ENCODE measurements at places on chromosomes 1 and 21. TPM values are rescaled to one million over a fixed set of nuclear protein-coding genes. Genes with fewer than 3 reads are reported as not detected.

DNA sequence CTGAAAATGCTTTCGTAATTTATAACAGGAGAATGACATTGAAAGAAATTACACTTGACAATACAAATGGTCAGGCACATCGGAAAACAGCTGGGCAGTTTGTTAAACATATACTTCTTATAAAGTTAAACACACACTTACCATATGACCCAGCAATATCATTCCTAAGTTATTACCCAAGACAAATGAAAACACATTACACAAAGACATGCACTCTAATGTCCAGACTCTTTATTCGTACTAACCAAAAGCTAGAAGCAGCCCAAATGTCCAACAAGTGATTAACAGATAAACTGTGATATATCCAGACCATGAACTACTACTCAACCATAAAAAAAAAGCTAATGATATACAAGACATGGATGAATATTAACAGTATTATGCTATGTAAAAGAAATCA, 8.5 kb downstream of the AKT3 start:
- DNase-seq = no peak

GRCh38 chr1:16927711-16928485, 6.2 kb downstream of the CROCC start:
- no peak for DNase-seq

DNA sequence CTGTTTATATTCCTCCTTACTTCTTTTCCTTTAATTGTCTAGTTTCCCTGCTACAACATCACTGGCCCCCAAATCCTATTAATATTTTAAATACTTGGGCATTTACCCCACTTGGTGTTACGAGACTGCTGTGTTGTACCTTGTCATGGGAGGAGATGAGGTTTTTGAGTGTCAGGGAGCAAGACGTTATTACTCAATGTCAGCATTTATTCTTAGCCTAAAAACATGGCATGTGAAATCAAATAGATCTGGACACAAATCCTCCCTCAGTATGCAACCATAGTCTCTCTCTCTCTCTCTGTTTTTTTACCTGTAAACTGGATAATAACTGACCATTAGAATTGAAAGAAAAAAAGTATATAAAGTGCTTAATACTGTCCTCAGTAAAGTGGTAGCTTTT, 4.6 kb downstream of the LRRC8B start:
- DNase-seq = no peak

The HSD3B2 gene
- 0.63 TPM for total RNA-seq

DNA sequence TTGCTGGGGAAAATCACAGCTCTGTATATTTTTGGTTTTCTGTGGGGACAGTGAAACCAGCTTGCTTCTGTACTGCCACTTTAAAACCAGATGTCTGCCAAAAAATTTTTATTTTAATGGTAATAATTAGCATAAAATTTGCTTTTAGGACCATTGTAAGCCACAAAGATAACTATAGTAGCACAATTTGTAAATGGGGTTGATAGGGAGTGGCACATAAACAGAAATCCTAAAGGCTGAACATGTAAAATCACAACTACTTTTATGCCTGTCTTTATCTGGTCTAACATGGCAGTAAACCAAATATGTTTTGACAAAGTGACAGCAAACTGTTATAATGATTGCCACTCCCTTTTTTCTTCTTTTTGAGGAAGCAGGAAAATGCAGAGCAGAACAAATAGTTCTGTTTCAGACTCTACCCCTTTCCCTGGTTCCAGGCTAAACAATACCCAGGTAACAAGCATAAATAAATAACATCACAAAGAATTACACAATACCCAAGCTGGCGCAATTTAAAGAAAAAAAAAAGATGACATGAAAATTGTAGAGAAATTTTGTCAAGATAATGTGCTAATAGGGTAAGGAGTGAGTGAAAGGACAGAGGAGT, 24.0 kb upstream of the CCDC181 start:
- no peak for DNase-seq

DNA sequence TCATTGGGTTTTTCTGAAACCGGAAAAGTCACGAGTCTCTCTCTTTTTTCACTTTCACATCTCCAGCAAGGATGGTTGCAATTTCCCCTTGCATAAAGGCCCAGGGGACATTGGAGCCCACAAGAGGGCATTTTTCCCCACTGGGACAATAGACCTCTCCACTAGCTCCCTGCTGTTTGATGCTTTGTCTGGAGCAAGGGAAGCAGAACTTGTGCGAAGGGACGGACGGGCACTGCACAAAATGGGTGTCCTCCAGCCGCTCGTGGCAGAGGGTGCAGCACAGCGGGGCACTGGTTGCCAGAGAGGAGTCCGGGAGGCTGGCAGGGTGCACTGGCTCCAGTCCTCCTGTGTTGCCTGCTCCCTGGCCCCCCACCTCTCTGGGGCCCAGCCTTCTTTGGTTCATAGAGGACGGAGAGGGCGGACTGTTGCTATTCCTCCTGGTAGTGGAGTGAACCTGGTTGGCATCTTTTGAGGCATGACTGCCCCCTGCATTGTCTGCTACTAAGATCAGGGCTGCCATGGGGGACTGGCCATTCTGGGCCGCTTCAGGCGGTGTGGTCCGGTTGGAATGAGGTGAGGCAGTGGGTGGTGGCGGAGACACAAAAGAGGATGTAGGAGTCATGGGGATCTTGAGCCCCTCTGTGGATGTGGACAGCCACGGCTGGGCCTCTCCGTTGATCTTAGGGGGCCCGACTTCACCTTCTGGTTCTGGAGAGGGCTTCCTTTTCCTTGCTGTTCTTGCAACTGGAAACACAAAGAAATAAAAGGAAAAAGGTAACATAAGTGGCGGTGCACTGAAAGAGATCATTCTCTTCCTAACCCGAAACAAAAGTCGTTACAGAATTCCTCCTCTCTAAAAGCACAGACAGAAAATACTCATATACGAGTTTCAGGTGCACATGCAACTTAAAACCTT, 2.6 kb downstream of the IRF2BP2 start:
- no peak for DNase-seq

The PCP4L1 gene
- total RNA-seq = 0.63 TPM

The CASQ2 gene
- total RNA-seq = 2.1 TPM

- DNase-seq = no peak
Measured at GRCh38 chr1:198175423-198176170, 18.8 kb downstream of the NEK7 start.

DNA sequence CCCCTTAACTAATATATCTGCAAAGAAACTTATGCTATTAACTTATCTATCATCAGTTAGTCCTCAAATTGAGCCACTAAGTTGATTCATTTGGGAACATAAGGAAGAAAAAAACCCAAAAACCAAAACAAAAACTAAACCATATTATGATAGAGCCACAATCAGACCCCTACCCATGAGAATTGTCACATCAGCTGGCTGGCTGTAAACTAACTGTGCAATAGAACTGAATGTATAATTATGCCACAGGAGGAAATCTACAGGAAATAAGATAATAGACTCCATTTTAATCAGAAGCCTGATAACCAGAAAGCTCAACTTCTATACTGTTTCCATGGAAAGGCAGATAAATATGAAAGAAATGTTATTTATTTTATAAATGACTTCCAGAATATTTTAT, 110.0 kb downstream of the RGL1 start:
- DNase-seq = no peak

DNA sequence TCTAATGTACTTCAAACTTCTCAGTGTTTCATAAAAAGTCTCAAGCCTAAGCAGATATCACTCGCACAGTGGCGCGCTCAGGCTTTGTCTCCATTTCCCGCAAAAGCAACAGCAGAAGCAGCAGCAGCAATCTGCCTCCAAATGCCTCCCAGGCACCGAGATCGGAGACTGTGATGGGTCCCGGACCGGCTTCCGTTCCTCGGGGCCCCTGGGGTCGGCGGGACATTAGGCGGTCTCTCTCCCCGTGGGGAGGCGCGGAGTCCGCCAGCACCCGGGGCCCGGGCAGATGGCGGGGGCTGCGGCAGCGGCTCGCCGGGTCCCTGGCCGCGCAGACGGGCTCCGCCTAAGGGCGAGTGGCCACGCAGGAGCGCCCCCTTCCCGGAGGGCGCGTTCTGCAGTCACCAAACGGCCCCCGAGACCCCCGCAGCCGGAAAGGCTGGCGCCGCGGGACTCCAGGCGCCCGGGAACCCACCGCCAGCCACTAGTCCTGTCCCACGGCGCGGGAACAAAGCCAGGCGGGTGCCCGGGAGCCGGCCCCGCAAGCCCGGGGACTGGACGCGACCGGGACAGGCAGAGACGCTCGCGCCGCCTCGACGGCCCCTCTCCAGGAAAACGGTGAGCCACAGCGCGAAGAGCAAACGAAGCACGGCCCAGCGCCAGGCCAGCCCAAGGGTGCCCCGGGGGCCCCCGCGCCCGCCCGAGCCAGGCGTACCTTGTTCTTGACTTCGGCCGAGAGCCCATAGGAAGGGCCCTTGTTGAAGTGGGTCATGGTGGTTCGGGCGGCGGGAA, 590 bp downstream of the CNN3 start:
- DNase-seq = no peak

DNA sequence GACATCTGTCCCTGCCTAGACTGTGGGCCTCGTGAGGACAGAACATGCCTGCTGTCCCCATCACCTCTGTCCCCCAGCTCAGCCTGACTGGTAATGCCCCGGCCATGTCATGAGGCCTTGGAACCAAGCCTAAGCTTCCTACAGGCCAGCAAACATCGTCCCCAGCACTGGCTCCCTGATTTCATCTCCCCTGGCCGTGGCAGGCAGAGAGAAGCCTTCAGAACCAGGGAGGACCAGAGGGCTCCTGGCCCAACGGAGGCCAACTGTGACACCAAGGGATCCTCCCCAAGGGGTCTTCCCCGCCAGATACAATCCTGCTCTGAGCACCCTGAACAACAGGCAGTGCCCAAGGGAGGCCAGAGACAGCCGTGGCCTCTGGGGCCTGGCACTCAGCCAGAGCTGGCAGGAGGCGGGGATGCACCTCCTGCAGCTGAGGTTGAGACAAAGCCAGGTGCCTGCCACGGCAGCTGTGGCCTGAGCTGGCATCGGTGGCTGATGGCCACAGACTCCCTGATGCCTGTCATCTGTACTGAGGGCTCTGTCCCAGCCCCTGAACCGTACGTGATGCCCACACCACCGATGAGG, 9.9 kb upstream of the NPHP4 start:
- DNase-seq = no peak

DNA sequence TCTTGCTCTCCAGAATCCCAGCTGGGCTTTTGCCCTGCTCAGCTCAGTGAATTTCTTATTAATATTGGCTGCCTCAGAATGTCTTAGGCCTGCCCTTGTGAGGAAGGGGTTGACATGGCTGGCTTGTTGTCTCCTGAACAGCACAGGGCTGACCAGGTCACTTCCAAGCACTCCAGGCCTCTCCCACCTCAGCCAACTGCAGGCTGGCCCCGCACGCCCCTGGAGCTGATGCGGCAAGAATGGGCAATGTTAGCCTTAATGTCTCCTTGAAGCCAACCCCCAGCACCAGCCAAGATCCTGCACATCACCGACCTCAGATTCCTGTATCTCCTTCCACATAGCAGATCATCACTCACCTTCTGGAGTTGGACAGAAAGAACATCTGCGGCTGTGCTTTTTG, 598.6 kb downstream of the AJAP1 start:
- no peak for DNase-seq

DNA sequence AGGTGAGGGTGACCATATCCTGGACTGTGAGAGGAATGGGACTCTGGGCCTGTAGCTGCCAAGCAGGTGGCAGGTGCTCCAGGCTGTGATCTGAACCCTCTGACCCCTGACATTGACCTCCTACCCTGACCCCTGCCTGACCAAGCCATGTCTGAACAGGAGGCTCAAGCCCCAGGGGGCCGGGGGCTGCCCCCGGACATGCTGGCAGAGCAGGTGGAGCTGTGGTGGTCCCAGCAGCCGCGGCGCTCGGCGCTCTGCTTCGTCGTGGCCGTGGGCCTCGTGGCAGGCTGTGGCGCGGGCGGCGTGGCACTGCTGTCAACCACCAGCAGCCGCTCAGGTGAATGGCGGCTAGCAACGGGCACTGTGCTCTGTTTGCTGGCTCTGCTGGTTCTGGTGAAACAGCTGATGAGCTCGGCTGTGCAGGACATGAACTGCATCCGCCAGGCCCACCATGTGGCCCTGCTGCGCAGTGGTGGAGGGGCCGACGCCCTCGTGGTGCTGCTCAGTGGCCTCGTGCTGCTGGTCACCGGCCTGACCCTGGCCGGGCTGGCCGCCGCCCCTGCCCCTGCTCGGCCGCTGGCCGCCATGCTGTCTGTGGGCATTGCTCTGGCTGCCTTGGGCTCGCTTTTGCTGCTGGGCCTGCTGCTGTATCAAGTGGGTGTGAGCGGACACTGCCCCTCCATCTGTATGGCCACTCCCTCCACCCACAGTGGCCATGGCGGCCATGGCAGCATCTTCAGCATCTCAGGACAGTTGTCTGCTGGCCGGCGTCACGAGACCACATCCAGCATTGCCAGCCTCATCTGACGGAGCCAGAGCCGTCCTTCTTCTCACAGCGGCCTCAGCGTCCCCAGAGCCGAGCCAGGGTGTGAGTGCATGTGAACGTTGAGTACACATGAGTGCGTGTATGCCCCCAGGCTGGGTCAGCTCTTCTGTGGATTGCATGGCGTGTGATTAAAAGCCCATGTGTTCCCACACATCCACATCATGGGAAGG, 3.1 kb downstream of the TMEM125 start:
- no peak for DNase-seq

The UBE4B gene
- 48.4 TPM for total RNA-seq

GRCh38 chr1:55592122-55592521, 377.0 kb upstream of the USP24 start:
- no peak for DNase-seq

DNA sequence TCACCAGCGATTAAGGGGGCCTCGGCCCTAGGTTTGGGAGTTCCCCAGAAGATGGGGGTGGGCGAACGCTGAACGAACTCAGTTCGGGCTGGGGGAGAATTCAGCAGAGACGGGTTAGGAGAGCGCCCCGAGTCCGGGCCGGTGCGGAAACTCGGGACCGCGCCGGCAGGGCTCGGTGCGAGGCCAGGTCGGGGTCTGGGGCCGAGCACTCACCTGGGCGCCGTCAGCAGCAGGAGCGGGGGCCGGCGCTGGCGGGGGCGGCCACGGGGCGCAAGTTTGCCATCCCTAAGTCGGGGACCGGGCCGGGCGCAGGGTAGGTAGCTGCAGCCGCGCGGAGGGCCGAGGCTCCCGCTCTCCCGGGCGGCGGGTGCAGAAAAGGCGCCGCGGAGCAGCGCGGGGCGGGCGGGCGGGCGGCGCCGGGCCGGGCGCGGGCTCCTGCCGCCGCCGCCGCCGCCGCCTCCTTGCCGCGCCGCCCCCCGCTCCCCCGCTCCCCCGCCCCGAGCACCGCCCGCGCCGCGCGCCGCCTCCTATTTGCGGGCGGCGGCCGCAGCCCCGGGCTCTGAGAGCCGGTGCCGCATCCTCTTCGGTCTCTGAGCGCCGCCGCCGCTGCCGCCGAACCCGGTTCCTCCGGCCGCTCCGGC, 349 bp downstream of the ADGRB2 start:
- DNase-seq = no peak

DNA sequence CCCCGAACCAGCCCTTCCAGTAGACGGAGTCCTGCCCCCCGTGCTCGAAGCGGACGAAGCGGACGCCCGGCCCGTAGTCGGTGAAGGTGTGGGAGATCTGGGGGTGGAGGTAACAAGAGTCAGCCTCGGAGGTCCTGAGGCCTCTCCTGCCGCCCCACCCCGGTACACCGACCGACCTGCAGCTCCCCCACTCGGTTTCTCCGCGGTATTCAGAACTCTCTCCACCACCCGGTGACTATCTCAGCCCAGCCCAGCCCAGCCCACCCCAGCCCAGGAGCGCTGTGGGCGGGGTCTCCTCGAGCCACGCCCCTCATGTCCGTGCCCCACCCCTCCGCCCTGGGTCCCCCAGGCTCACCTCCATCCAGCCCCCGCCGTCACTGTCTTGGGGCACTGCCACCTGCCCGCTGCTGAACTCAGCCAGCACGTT, 5.5 kb downstream of the FBXO2 start:
- no peak for DNase-seq

The LCE6A gene
- total RNA-seq = not detected
